ENCODE measurements at places on chromosomes 7 and 10.
A peak's percentile ranks its signal among the peaks of the same experiment; 100 is the strongest.

GRCh38 chr7:141702892-141703291, 926 bp upstream of the DENND11 start:
- DNase-seq: no peak

GRCh38 chr7:83739527-83739926, 90.6 kb upstream of the SEMA3E start:
- DNase-seq: no peak

DNA sequence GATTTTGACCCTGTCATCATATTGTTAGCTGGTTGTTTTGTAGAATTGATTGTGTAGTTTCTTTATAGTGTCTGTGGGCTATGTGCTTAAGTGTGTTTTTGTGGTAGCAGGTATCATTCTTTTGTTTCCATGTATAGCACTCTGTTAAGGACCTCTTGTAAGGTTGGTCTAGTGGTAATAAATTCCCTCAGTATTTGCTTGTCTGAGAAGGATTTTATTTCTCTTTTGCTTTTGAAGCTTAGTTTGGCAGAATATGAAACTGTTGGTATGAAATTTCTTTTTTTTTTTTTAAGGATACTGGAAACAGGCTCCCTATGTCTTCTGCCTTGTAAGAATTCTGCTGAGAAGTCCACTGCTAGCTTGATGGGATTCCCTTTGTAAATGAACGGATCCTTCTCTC, 1073.4 kb downstream of the LRMDA start:
- no peak for DNase-seq

GRCh38 chr10:110214371-110214826, 7.0 kb downstream of the MXI1 start:
- no peak for DNase-seq

DNA sequence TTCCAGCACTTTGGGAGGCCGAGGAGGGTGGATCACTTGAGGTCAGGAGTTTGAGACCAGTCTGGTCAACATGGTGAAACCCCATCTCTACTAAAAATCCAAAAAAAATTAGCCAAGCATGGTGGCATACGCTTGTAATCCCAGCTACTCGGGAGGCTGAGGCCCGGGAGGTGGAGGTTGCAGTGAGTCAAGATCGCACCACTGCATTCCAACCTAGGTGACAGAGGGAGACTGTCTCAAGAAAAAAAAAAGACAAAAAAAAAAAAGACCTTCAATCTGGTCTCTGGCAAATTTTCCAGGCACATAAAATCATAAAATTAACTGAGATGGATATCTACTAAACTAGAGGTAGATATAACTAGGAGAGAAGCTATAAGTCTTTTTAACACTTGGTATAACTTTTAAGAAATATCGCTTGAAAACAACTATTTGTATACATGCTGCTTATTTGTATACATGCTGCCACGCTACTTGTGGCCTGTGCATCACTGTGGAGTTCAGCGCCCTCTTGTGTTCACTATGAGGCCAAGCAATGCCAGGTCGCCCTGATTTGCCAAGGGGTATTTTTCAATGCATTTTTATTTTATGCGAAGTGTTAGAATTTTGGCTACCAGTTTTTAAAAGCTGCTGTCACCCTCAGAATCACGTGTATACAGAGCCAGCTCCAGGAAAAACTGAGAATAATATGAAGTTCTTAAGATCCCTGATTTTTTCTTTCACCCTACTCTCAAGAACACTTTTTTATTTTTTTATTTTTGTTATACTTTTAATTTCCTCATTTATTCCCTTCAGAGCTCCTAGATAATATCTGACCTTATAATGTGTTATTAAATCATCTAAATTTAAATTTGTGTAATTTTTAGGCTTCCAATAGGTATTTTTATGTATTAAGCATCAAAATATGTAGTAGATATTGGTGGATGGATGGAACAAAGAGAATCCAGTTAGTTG, 26.7 kb downstream of the CYCS start:
- peak; percentile 58 for DNase-seq

GRCh38 chr7:137932881-137933269, 69.0 kb downstream of the CREB3L2 start:
- no peak for DNase-seq

DNA sequence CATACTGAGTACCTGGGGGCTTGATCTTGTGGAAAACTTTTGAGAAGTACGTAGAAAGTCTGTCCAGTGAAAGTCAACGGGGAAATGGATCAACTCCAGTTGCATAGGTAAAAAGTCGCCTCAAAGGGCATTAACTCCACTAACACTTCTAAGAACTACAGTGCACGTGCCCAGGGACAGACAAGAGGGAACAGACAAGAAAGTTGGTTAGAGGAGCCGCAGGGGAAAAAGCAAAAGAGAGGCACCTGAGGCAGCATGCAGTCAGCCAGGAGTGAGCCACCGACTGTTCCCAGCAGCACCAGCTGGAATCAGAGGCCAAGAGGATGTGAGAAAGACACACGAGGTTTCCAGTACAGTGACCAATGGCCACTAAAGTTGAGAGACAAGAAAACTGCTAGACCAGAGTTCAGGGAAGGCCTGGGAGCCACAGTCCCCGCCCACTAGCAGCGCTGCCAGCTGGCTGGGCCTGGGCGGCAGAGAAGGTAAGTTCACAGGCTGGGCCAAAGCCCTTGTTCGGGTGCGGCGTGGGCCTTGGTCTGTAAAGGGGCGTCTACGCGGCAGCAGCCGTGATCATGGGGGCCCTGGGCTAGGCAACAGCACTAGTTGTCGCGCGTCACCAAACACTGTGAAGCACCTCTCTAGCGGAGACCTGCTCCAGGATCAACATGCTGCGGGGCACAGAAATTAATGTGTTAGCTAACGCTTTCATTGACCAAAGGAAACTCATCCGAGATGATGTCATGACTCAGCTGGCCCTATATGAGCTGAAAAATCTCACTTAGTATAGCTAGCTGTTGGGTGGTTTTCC, 14.0 kb downstream of the ITGB1 start:
- peak; percentile 49 for DNase-seq

GRCh38 chr7:2583798-2584580, 25.2 kb downstream of the IQCE start:
- DNase-seq: no peak

- peak; percentile 17 for DNase-seq
Measured at GRCh38 chr7:158284121-158284520, 303.5 kb downstream of the PTPRN2 start.

GRCh38 chr10:79933961-79934360, 14.9 kb downstream of the SFTPD start:
- DNase-seq: no peak

DNA sequence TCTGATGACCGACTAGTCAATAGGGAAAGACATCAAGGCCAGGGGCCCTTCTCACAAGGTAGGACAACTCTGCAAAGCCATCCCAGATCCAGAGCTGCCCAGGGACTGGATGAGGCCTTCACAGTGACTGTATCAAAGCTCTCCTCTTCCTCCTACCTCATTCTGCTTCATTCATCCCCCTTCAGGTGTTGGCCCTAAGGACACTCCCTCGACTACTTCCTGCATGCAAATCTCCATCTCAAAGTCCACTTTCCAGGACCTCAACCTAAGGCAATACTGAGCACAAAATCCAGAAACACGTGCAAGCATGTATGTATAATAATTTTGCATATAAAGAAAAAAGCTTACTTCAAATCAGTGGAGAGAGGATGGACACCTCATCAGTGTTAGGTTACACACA, 25.1 kb downstream of the DPY19L1 start:
- no peak for DNase-seq

GRCh38 chr7:1609023-1609422, 39.2 kb upstream of the PSMG3 start:
- DNase-seq: no peak

GRCh38 chr7:144452064-144452463, 48.6 kb upstream of the NOBOX start:
- DNase-seq: no peak

GRCh38 chr10:52682766-52683165, 89.8 kb downstream of the MBL2 start:
- no peak for DNase-seq

DNA sequence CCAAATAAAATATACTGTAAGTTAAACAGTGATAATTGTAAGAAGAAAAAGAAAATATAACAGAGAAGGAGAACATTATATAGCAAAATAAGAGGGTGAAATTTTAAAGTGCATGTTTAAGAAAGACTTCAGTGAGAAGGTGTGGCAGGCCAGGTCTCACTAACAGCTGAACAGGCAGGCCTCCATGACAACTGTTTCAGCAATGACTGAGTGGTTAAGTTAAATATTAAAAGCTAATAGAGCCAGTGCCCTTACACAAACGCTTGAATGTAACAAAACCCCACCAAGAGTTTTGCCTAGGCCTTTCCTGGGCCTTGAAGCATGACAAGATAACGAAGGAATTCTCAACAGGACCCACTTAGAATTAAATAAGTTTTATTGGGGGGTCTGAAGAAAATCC, 32.6 kb downstream of the CFAP43 start:
- no peak for DNase-seq

GRCh38 chr7:70408477-70408876, 723.5 kb upstream of the GALNT17 start:
- no peak for DNase-seq

DNA sequence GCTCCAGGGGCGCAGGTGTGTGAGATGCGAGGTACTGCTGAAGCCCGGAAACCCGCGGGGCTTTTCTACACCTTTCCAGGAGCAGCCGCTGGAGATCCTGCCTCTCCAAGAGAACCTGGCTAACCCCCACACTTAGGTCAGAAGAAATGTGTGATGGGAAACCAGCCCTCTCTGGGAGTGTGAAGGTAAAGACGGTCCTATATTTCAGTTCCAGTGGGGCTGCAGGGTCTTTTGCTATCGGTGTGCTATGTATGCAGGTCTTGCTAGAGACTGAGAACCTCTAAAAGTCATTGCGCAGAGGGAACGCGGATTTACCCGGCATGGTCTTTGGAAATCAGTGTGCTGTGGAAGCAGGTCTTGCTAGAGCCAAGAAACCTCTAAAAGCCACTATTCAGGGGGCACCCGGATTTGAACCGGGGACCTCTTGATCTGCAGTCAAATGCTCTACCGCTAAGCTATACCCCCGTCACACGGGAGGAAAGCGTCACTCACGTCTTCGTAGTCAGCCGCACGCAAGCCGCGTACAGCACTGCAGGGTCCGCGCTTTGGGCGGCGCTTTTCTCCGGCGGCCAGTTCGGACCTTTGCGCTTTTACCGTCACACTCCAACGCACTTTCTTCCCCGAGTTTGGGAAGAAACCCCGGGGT, 46.0 kb downstream of the ZNF777 start:
- peak; percentile 92 for DNase-seq

DNA sequence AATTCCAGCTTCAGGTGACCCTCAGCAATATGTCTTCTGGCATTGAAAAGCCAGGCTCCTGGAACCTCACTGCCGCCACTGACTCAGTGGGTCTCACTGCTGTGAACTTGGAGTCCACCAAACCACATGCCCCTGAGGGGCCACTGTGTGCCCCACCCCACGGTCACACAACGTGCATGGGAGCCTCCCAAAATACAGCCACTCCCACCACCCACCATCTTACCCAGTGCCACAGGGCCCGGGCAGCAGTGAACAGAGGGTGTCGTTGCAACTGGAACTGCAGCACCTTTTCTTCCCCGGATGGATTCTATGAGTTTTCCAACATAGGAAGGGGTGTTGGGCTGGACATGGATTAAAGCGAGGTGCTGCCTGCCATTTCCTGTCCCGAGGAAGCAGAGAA, 60.1 kb downstream of the ASB13 start:
- no peak for DNase-seq

- DNase-seq: no peak
Measured at GRCh38 chr7:131556909-131557651, 652 bp upstream of the PODXL start.

GRCh38 chr7:30201161-30201666, 66.4 kb downstream of the MTURN start:
- no peak for DNase-seq

GRCh38 chr10:48500771-48501170, 104.1 kb downstream of the ARHGAP22 start:
- no peak for DNase-seq

DNA sequence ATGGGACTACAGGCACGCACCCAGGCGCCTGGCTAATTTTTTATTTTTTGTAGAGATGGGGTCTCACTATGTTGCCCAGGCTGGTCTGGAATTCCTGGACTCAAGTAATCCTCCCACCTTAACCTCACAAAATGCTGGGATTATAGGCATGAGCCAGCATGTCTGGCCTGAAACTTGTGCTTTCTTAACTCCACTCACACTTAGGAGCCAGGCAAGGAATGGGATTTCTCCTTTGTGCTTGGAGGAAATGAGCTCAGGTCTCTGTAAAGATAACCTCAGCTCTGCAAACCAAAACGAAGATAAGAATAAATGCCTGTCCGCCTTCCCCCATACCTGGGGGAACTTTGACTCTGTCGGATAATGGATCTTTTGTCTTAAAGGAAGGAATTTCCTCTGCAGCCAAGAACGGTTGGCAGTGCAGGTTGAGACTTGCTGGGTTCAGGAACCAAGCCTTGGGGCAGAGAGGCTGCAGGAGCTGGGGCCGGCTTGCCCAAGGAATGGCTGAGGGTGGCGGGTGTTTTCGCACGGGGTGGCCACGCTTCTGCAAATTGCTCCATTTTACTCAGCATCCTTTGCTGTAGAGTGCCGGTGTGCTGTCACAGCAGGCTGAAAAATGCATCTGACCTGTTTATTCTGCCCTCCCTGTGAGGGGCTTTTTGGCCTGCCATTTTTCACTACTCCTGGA, 174.2 kb downstream of the KIAA1217 start:
- DNase-seq: peak; percentile 53

GRCh38 chr10:23015021-23015707, 80.2 kb upstream of the MSRB2 start:
- no peak for DNase-seq

DNA sequence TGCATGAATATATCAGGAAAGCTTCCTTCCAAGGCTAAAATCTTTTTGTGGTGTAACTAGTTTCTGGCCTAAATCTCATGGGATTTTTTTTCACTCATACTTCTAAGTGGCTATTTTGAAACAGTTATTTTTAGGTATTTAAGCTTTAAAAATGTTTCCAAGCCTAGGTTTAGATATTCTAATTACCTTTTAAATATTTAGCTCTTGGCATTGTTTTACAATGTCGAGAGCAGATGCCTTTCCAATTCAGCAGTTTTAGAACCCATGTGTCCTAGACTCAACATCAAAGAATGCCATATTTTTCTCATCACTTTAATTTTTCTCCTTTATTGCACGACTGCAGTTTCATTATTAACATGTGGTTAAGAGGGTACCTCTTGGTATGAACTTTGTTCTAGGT, 27.1 kb upstream of the STOX1 start:
- no peak for DNase-seq

GRCh38 chr10:111836064-111836463, 347.5 kb downstream of the GPAM start:
- DNase-seq: no peak

DNA sequence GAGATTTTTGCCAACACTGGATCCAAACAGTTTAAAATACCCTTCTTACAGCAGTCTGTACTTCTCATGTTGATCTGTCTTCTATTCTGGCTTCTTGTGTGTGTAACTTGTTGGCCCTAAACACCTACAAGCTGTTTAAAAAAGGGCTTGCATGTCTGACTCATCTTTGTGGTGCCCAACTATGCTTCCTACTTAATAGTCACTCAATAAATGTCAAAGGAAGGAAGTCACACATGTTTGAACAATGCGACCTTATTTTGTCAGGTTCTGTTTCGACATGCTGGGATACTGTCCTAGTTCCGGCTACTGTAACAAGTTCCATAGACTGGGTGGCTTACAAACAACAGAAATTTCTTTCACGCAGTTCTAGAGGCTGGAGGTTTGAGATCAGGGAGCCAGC, 9.4 kb upstream of the GRK5 start:
- DNase-seq: no peak
